Frontal cortex (tissue), 4 donors: ENCODE measurements at places on chromosomes 7 and 10.

GRCh38 chr7:27346531-27347275 is 104.1 kb downstream of the EVX1 start:
- DNase-seq, result no peak

DNA sequence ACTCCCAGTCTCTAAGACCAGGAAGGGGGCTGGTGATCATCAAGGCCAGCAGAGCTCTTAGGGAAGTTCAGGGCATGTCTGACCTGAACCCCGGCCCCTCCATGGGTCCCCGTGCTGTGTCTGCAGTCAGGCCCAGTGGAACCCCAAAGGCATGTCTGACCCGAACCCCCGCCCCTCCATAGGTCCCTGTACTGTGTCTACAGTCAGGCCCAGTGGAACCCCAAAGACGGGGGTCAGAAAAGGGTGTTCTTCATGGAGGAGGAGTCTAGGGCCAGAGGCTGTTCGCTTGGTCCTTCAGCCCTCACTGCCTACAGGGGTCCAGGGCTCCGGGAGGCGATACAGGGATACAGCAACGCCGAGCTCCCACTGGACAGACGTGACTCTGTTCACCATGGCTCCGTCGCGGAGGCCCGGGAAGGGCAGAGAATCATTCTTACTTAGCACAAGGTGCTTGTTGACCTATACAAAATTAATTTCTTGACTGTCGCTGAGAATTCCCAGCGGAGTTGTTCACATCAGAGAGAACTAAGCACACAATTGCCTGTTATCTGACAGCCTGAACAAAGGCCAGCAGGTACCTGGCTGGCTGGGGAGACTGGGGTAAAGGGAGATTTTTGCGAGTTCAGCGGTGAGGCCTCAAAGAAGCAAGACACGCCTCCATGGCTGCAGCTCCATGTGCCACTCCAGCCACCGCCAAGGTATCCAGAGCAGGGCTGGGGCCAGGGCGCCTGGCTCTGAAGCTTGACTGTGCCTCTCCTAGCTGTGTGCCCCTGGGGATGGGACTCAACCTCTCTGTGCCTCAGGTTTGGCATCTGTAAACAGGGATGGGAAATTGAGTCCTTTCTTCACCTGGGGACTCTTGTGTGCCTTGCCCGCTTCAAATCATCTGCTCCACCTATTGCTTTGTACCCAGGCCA is 26.8 kb downstream of the EN2 start:
- DNase-seq, result no peak

- no peak for DNase-seq
Measured at GRCh38 chr10:86635402-86635801, 18.9 kb upstream of the OPN4 start.

DNA sequence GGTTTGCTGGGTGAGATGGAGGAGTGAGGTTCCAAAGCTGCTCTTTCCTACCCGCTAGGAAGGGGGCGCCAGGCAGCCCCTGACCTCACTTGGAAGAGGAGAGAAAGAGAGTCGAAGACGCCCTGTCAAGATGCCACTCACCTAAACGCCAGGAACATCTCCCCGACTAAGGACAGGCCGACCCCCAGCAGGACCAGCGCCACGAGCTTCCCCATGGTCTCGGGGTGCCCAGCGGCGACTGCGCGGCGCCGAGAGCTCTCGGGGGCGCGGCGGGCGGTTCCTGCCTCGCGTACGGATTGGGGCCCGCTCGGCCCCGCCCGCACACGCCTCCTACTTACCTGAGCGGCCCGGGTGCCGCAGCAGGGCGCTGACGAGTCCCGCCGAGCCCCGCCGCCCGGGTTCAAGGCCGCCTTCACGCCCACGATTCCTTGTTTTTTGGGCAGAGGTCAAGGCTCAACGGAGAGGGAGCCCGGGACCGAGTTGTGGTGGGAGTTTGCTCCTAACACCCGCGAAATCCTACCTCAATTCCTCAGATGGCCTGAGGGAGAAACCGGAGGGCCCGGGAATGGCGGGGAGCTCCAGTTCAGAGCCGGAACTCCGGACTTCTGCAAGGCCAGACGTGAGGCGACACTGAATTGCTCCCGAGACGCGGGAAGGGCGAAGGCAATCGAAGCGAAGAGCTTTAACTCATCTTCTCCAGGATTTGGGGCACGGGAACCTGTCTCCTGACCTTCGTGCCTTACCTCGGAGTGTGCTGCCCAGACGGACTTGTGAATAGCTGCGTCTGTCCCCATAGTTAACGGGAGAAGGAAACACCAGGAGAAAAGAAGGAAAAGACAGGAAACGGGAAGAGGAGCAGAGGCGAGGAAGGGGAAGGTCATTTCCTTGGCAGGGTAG is at the start of gene PON3:
Gene PON3 (minus strand): TSS at position 240 of the 897 bp plus-strand sequence. CDS start 25 bp downstream, at position 215.
- no peak for DNase-seq

DNA sequence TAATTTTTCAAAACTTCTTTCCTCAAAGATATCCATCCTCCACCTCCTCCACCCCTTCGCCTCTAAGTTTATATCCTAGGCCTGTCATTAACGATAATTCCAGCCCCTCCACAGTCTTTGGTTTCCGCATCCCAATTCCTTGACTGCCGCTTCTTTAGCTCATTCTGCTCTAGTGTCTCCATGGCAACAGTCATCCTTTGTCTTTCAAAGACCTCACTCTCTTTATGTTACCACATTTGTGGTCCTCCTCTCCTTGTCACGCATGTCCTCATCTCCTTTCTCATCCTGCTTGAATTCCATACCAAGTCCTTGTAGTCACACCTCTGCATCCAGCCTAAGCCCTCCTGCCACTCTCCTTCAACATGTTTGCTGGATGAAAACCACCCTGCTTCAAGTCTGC is 511.2 kb upstream of the KLF6 start:
- no peak for DNase-seq

GRCh38 chr10:128263891-128264688 is 137.9 kb upstream of the MKI67 start:
- peak; percentile 42 for DNase-seq

GRCh38 chr10:103911021-103911459 is 6.9 kb downstream of the STN1 start:
- DNase-seq, result no peak

DNA sequence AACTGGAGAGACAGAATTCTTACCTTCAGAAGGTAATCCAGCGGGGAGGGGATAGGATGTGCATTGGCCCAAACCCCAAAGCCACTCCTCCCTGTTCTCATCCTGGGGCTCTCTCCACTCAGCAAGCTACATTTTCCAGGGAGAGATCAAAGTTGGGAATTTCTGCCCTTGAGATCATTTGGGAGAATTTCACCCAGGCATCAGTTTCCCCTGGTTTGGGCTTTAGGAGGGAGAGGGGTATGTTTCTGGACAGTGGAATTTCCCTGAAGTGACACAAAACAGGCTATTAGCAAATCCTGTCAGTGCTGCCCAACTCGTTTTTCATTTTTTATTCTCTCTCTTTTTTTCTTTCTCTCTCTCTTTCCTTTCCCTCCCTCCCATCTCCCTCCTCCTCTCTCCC is 35.7 kb downstream of the CYP17A1 start:
- no peak for DNase-seq

GRCh38 chr7:36894190-36894589 is 169.9 kb upstream of the AOAH start:
- no peak for DNase-seq

DNA sequence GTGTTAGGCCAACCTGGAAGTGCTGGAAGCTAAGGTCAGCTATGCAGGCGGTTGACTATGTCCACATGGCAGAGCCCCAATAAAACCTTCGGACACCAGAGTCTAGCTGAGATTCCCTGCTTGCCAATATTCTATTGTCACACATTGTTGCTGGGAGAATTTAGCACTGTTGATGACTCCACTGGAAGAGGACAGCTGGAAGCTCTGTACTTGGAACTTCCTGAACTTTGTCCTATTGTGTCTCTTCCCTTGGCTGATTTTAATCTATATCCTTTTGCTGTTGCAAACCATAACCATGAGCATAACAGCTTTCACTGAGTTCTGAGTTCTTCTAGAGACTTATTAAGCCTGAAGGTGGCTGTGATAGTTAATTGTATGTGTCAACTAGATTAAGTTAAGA is 12.0 kb downstream of the XRCC2 start:
- no peak for DNase-seq

DNA sequence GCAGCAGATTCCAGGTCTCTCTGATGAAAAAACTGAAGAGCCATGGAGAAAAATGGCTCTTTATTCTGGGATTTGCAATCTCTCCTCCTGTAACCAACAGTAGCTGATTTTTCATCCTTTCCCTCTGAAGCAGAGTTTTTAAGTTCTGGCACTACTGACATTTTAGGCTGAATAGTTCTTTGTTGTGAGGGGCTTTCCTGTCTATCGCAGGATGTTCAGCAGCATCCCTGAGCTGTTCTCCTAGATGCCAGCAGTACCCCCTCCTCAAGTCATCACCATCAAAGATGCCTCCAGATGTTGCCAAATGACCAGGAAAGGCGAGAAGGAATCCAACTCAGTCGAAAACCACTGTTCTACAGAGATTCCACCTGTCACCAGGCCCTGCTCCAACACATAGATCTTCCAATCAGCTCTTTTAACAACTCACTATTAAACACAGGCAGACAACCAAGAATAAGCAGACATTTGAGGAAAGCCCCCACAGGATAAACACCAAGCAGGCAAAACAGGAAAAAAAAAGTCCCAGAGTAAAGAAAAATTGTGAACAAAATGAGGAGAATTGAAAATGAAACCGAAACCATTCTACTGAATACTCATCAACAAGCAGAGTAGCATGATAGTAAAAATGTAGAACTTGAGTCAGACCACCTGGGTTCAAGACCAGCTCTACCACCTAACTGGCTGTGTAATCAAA is 124.8 kb downstream of the MPP7 start:
- DNase-seq, result no peak

DNA sequence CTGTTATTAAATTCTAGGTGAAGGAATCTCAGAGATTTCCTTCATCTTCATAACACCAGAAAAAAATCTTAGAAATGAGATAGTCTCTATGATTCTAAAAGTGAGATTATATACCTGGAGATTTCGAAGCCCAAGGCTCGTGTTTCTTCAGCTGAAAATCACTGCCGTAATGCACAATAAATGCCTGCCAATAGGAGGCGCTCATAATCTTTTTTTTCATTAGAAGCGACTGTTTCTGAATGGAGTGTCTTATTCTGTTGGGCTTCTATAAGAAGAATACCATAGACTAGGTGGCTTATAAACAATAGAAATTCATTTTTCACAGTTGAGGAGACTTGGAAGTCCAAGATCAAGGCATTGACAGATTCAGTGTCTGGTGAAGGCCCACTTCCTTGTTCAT is 294.7 kb downstream of the PRKG1 start:
- no peak for DNase-seq

- DNase-seq, result no peak
Measured at GRCh38 chr7:157928171-157928794, 591.5 kb downstream of the DNAJB6 start.

- DNase-seq, result no peak
Measured at GRCh38 chr7:157526005-157526912, 189.5 kb downstream of the DNAJB6 start.

- DNase-seq, result no peak
Measured at GRCh38 chr10:1548596-1548995, 188.7 kb downstream of the ADARB2 start.

DNA sequence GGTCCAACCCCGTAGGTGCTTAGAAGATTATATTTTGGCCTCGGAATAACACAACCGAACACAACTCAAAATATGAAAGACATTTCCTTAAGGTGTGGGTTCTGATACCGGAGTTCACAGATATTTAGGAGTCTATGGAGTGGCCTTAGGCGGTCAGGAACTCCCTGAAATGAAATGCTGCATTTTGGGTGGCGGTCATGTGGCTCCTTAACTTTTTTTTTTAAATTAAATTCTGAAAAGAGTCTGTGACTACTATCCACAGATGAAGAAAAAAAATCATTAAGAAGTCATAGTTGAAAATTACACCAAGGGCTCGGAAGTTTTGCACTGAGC is 290.9 kb upstream of the NFE2L3 start:
- no peak for DNase-seq

DNA sequence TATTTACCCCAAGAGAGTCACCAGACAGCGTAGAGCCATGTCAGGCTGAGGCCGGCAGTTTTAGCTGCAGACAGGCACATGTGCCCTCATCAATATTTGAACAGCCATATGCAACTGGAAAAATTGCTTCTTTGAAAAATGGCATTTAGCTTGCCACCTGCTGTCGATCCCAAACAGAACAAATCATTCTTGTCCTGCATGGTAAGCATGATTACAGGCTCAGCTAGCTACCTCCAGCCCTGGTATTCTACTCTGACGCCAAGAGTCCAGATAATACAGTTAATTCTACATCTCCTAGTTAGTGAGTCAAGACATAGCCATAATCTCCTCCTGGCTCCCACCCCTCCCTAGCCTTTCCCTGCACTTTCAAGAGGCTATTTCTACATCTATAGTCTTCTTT is 7.7 kb downstream of the CREB3L2 start:
- DNase-seq, result no peak

GRCh38 chr7:128910569-128910945 is at the start of gene KCP:
Gene KCP, minus strand, starts transcription at chr7:128910709. Its CDS starts 33 bp downstream, at chr7:128910676.
- DNase-seq, result no peak
